Fibroblast of skin of back (primary cell): ENCODE measurements at places on chromosomes 12 and 14.
A peak's percentile ranks its signal among the peaks of the same experiment; 100 is the strongest.

- no peak for DNase-seq
Measured at GRCh38 chr14:85453401-85454225, 76.3 kb upstream of the FLRT2 start.

- peak; percentile 35 for DNase-seq
Measured at GRCh38 chr14:104687601-104688504, 1.6 kb upstream of the INF2 start.

GRCh38 chr14:62743560-62743959 is 301.7 kb downstream of the KCNH5 start:
- no peak for DNase-seq

DNA sequence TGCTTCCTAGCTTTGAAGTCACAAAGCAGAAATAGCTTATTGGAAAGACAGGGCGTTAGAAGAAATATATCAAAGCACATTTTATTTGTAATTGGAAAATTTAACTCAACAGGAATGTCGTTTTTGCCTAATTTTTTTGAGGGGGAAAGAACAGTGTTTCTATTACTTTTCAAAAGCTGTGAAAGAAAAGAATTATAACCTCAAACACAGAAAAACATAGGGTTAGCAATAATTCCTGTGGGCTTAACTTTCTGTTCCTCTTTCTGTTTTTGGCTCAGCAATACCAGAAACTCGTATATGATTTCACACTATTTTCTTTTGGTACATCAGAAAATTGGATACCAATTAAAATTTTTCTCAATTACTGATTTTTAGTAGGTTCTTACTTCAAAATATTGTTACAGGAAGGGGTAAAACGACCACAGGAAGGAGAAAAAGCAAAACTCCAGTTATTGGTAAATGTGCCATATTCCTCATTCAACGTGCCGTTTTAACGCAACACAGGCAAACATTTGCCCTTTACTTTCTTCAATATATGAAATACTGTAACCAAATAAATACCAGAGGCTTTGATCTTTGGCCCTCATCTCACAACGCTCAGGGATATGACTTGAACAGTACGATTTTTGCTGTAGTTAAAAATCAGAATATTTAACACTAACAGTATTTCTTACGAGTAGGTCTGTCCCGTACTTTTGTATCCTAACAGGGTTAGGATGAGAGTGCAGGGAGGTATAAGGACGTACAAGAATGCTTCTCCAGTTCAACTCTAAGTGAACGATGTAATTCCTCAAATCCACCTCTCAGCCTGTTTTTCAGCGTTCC is 1.3 kb upstream of the RNU6-7 start:
- no peak for DNase-seq

DNA sequence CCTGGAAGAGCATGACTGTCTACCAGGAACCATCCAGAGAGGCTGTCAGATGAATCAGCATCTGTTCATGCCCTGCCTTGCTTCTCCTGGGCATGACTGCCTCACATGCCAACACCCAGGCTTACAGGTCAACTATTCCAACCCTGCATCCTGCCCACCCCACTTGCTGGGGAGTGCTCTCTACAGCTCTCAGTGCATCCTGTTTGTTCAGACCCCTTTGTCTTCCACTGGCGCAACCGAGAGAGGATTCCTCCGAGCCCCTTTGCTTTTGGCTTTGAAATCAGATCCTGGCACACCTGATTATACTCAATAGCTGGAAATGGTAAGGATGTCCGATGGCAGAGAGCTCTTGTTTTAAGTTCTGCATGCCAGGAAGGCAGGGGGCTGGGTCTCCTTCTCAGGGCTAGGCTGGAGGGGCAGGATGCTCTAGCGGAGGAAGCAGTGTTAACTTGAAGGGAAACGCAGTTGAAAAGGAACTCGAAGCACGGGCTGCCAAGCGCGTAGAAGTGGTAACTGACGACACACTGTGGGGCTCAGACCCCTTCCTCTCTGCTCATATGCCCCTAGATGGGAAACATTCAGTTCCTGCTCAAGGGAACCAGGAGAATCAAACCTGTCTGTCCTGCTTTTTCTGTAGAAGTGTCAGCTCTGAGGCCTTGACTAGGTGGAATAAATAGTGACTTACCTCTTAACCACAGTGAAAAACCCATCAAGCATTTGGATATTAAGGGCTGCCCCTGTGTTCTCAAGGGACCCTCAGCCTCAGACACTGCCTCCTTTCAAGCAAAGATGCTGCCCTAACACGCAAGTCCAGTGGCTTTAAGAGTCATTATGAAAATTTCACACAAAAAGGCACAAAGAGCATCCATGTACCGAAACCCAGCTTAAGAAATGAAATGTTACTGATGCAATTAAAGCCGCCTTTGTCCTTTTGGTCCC is 297.5 kb downstream of the ZFP36L1 start:
- DNase-seq: no peak

DNA sequence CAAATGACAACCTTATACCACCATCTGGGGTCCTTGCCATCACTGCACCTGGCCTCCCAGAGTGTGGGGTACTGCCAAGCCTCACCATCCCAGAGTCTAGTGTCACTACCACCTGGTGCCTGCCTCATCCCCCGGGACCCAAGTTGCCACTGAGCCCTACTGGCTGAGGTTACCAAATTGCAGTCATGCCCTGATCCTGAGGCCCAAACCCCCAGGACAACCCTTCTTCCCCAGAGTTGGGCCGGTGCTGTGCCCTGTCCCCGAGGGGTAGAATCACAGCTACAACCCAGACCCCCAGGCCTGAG is 8.4 kb upstream of the SFSWAP start:
- no peak for DNase-seq

DNA sequence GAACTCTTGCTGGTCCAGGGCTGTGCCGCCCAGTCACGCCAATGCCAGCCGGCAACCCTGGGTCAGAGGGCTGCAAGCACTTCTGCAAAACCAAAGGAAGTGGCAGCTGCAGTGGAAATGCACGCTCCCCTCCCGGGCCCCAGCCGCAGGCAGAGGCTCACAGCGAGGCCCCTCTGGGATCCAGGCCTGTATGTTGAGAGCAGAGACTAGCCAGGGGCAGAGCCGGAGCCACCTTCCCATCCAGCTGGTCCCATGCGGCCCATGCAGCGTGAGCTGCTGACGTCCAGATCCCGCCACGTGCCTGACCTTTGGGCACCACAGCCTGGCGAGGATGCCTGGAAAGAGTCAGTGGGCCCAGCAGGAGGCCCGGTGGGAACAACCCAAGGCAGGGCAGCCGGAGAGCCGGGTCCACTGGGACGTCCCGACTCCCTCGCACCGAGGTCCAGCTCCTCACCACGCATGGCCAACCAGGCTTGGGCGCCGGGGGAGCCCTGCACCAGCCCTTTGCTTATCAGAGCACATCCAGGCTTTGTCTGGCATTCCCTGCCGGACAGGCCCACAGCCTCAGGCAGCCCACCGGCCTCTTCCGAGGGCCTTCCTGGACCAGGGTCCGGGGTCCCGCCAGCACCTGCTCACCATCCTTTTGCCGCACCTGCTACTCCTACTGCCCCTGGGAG is 4.3 kb downstream of the GPR132 start:
- no peak for DNase-seq

GRCh38 chr14:81453166-81453766 is 53.1 kb upstream of the STON2 start:
- DNase-seq: peak; percentile 42

GRCh38 chr12:125634813-125635212 is 569.6 kb downstream of the AACS start:
- no peak for DNase-seq

DNA sequence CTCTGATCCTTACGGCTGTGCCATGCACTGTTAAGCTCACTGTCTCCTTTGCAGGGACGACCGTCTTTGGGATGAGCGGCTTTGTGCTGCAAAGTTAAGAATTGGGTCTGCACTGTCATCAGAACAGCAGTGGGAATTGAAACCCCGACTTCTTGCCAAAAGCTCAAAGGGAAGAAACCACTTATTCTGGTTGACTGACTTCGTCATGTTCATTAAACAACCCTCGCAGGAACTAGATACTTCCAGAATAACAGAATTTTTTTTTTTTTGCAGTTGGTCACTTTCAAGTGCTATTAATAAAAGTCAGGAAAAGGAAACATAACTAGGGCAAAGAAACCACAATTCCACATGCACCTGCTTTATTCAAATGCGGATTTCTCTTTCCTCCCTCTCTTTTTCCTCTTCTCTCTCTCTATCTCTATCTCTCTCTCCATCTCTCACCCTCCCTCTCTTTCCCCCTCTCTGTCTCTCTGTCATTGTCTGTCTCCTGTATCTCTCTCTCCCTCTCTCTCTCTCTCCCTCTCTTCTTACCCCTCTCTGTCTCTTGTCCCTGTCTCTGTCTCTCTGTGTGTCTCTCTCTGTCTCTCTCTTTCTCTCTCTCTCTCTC is 12.3 kb upstream of the GLT1D1 start:
- DNase-seq: no peak

GRCh38 chr14:81385419-81385818 is 14.7 kb downstream of the STON2 start:
- DNase-seq: no peak

DNA sequence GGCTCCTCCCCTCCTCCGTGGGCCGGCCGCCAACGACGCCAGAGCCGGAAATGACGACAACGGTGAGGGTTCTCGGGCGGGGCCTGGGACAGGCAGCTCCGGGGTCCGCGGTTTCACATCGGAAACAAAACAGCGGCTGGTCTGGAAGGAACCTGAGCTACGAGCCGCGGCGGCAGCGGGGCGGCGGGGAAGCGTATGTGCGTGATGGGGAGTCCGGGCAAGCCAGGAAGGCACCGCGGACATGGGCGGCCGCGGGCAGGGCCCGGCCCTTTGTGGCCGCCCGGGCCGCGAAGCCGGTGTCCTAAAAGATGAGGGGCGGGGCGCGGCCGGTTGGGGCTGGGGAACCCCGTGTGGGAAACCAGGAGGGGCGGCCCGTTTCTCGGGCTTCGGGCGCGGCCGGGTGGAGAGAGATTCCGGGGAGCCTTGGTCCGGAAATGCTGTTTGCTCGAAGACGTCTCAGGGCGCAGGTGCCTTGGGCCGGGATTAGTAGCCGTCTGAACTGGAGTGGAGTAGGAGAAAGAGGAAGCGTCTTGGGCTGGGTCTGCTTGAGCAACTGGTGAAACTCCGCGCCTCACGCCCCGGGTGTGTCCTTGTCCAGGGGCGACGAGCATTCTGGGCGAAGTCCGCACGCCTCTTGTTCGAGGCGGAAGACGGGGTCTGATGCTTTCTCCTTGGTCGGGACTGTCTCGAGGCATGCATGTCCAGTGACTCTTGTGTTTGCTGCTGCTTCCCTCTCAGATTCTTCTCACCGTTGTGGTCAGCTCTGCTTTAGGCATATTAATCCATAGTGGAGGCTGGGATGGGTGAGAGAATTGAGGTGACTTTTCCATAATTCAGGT is at the start of gene PSEN1:
TSS of gene PSEN1 (plus strand) at position 121 of the 839 bp plus-strand sequence. CDS start 11,513 bp downstream, outside the sequence.
- DNase-seq: peak; percentile 88

DNA sequence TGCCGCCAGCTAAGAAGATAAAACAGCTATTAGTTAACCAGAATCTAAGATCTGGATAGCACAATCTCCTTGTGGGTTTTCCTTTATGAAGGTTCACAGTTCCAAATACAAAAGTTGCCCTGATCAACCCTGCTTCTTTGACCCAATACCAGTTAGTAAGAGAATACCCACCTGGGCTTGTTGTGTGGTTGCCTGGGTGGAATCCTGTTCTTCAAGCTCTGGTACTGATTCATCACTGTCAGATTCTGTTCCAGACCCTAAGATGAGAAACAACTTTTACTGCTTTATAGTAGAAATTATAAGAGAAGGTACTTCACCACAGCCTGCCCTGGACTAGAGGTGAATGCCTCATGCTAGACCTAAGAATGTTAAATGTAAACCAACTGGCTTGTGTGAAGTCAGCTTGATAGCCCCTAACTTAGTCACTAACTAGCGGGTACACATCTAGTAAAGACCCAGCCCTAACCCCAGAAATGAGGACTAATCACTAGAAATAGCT is 10.6 kb downstream of the NACA start:
- DNase-seq: no peak

GRCh38 chr12:69352904-69353303 is 4.7 kb downstream of the LYZ start:
- DNase-seq: no peak

- DNase-seq: no peak
Measured at GRCh38 chr14:24699052-24699451, 65.1 kb upstream of the GZMB start.

- no peak for DNase-seq
Measured at GRCh38 chr12:41188841-41189394, 798 bp downstream of the PDZRN4 start.

DNA sequence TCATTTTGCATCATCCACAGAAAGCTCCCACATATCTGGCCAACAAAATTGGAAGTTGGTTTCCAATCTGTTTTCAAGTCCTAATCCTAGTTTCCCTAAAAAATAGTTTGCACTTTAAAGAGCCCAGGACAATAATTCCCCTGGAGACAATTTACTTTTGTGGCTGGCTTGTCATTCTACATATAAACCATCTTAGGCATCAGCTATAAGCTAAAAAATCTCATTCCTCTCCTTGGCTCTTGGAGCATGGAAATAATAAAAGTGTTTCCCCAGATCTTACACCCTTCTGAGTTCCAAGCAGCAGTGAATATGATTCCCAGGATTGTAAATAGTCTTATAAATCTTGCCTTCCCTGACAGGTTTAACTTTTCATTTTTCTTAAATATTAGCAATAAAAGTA is 89.1 kb upstream of the NUDT4 start:
- no peak for DNase-seq

- DNase-seq: no peak
Measured at GRCh38 chr14:62674563-62675237, 370.6 kb downstream of the KCNH5 start.

- no peak for DNase-seq
Measured at GRCh38 chr12:111428081-111428727, 22.5 kb downstream of the SH2B3 start.

DNA sequence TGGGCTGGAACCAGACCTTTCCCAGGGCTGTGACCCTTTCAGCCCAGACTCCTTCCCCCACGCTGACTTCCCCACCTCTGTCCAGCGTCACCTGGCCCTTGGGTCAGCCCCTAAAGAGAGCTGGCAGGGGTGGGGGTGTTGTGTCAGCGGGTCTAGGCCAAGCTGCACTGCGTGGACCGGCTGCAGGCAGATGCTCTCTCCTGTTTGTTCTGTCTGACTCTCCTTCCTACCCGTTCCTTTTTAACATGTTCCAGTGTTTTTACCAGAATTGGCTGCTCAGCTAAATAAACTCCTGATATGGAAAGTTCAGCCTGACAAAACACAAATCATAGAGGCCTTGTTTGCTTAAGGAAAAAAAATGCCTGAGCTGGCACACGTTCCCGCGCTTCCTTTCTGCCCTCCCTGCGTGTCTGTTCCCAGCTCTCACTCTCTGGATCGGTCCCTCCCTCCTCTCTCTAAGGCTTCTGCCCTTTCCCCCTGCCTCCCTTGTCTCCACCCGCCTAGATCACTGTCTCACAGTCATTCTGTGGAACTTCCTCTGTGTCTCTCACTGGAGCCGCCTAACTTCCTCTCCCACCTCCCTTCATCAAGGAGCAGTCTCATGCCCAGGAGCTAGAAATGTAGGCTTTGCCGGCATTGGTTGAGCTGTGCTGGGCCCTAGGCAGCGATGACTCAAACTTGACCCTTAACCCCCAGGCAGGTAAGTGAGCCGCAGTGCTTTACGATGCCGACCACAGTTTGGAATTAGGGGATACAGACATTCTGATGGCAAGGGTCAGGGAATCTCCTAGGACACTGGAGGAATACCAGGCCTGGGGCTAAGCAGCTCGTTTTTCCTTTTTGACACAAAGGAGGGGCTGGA is 15.5 kb upstream of the MLXIP start:
- DNase-seq: peak; percentile 93
